Activated T-helper 1 cell treated with anti-CD3 and anti-CD28 coated beads, Interleukin-12 subunit alpha, Interleukin-12 subunit beta, Interleukin-2, Interleukin-4 antibody, amounts not matched to agents 30 ng/mL and 10 ng/mL and 1 ng/mL, durations not matched to agents 14 hours and 24 hours and 36 hours (primary cell): ENCODE measurements at places on chromosomes 1 and 21.

GRCh38 chr21:28308516-28308915 is 684.2 kb downstream of the LTN1 start:
- no peak for DNase-seq

GRCh38 chr1:25616095-25616986 is at the start of gene MAN1C1:
TSS of gene MAN1C1 (plus strand) at chr1:25616791. CDS start at chr1:25617798, 1,007 bp downstream.
- peak; percentile 76 for DNase-seq

GRCh38 chr1:150973258-150973835 is 1.3 kb downstream of the CERS2 start:
- DNase-seq, result peak; percentile 5

GRCh38 chr1:168829876-168830275 is 100.9 kb upstream of the DPT start:
- no peak for DNase-seq

- no peak for DNase-seq
Measured at GRCh38 chr1:227422581-227422980, 104.3 kb upstream of the CDC42BPA start.

GRCh38 chr1:231107600-231108326 is 54.1 kb upstream of the TRIM67 start:
- no peak for DNase-seq

- DNase-seq, result no peak
Measured at GRCh38 chr1:106571109-106571508, 485.4 kb upstream of the PRMT6 start.

GRCh38 chr1:63343922-63344321 is 21.6 kb downstream of the FOXD3 start:
- no peak for DNase-seq

GRCh38 chr1:102891868-102892625 is 216.3 kb downstream of the COL11A1 start:
- no peak for DNase-seq

- no peak for DNase-seq
Measured at GRCh38 chr1:15358565-15359133, 51.0 kb upstream of the EFHD2 start.

GRCh38 chr1:52182874-52183400 is 41.0 kb downstream of the ZFYVE9 start:
- DNase-seq, result no peak

- no peak for DNase-seq
Measured at GRCh38 chr1:152044386-152044785, 7.6 kb upstream of the S100A11 start.

DNA sequence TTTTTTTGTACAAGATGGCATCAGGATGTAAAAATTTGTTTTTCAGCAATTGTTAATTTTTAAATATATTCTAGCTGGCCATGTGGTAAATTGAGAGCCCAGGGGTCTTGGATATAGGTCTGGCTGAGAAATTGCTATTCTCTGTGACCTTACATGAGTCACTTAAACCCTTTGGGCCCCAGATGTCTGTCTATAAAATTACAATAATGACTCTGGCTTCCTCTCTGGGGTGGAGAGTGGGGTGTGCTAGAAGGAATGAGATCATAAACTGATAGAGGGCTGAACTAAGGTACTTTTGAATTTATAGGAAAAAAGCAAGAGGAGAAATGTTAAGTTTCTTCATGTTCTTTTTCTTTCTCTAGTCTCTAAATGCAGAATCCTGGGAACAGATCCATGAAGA is 12.4 kb upstream of the TCHH start:
- no peak for DNase-seq

DNA sequence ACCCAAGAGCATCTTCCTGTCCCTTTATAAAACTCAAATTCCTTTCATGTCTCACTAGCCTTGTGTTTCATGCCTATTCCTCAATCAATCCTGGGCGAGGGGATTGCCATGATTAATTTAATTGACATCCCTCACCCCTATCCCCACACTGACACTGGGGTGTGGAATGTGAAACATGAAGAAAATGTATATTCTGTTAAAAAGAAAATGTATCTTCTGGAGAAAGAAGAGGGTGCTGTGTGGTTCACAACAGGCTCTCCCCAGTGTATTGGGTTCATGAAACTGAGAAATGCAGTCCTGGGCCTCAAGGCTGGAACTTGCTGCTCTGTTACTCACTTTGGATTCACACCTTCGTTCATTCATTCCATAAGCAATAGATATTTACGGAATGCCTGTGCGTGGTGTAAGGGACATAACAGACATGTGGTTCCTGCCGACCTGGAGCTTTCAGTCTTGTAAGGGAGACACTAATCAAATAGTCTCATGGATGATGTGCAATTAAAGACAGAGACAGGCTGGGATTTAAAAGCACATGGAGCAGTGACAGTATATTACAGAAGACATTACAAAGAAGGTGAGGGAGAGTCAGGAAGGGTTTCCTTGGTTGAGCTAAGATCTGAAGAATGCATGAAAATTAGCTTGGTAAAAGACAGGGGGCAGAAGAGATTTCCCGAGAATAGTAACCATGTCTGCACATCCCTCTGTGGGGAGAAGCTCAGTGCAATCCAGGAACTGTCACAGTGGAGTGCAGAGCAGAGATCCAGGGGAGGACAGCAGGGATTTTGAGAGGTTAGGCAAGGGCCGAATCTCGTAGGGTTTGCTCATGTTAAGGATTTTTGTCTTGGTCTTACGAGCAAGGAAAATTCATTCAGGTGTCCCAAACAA is 32.1 kb downstream of the SERTAD4 start:
- no peak for DNase-seq

DNA sequence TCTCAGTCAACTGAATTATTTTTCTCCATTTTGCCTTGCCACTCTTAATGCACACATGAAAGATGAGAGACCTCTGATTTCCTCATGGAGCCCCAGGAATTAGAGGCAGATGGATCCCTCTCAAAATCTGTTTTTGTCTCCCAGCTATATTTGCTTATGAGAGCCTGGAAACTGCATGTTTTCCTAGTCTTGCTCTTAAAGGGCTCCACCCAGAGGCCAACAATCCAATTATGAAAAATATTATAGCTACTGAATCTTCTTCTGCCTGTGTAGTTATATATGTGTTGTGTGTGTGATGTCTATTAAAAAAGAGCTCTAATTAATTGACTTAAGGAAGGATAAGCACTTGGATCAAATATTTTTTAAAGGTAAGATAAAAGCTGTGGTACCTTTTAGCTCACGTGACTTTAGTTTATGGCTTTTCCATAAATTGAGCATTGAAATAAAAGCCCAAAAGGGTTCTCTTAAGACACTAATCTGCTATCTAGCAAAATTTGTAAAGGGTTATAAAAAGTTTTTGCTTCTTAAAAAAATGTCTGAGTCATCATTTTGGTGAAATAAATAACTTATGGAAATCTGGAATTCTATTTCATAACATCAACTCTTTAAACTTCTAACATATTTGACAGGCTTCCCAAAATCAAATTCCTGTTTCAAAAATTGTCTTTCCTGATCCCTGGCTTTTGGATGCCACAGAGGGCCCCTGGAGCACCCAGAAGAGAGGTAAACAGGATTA is 31.2 kb upstream of the TSPEAR start:
- no peak for DNase-seq

DNA sequence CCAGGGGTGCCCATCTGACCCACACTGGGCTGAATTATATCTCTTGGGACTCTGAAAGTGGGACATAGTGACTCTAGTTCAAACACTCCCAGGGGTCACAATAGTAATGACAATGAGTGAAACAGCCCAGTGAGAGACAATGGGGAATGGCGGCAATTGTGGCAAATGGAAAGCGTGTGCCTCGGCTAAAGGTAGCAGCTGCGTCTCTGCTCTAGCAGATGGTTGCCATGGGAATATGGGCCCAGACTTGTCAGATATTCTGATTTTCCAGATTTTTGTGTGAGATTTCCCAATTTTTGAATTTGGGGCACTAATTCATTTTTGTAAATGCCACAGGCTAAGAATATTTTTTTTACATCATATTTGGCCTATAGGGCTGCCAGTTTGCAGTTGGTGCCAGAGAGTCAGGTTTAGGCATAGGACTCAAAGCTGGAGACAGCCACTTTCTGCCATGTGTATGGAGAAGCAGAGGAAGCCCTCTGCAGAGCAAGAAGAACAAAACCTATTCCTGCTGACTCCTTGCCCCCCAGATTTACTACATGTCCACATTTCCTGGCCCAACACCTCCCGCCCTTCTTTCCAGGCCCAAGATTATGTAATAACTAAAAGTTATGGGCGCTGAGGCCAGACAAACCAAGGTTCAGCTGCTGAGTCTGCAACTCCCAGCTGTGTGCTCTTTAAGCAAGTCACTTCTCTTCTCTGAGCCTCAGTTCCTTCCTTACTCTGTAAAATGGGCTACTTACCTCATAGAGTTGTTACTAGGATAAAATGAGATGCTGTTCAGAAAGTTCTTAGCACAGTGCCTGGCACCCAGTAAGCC is 21.6 kb upstream of the PTP4A2 start:
- no peak for DNase-seq

- DNase-seq, result no peak
Measured at GRCh38 chr1:24349891-24350290, 30.7 kb downstream of the GRHL3 start.

GRCh38 chr1:235888119-235888643 is 21.5 kb upstream of the LYST start:
- DNase-seq, result peak; percentile 56

DNA sequence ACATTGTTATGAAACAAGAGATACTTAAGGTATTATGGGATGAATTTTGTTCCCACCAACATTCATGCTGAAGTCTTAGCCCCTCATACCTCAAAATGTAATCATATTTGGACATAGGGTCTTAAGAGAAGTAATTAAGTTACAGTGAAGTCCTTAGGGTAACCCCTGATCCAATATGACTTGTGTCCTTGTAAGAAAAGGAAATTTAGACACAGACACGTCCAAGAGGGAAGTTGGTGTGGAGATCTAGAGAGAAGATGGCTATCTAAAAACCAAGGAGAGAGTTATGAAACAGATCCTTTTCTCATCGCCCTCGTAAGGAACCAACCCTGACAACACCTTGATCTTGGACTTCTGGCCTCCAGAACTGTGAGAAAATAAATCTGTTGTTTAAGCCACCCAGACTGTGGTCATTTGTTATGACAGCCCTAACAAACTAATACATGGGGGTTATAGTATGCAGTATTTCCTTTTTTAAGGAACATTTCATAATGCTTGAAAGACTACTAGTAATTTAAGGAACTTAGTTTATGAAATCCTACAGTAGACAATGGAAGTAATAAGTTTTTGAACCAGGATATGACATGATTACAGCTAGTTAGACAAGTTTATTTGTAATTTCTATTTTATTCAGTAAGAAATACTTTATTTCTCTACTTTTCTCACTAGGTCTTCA is 875.5 kb upstream of the ADGRL2 start:
- no peak for DNase-seq

- no peak for DNase-seq
Measured at GRCh38 chr1:218809625-218810024, 364.1 kb upstream of the LYPLAL1 start.

DNA sequence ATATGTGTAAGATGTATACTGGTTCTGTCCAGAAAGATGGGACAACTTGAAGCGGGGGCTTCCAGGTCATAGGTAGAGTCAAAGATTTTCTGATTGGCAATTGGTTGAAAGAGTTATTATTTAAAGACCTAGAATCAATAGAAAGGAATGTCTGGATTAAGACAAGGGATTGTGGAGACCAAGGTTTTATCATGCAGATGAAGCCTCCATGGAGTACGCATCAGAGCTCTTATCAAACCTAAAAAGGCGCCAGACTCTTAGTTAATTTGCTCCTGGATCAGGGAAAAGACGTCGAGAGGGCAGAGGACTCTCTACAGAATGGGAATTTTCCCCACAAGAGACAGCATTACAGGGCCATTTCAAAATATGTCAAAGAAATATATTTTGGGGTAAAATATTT is 23.7 kb upstream of the ETV3 start:
- no peak for DNase-seq

DNA sequence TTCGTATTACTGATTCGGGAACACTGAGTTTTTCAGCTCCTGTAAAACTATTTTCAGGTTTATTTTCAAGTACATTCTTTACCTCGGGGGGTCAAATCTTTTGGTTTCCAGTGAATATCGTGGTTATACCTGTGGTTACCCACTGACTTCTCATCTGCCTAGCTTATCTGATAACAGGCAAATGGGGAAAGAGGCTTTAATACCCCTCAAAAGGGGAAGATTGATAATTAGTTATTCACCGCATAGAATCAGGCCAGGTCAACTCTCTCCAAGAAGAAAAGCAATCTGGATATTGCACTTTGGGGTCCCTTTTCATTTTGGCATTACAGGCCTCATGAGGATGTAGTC is 23.0 kb downstream of the RUNX1 start:
- DNase-seq, result no peak

DNA sequence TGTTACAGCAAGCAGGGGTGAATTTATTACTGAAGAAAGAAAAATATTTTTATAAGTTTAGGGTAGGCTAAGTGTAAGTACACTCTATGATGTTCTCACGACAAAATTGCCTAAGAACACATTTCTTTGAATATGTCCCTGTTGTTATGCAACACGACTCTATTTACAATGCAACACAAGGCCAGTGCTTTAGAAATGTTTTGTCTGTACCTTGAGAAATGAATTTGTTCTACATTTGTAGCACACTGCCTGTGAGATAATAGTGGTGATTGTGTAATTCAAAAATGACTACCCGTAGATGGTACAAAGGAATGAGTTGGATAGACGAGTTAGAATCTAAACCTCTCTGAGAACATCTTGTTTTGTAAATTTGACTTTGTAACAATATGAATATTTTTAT is 63.7 kb upstream of the IGSF5 start:
- no peak for DNase-seq

GRCh38 chr1:5943343-5944124 is 48.7 kb downstream of the NPHP4 start:
- DNase-seq, result no peak

DNA sequence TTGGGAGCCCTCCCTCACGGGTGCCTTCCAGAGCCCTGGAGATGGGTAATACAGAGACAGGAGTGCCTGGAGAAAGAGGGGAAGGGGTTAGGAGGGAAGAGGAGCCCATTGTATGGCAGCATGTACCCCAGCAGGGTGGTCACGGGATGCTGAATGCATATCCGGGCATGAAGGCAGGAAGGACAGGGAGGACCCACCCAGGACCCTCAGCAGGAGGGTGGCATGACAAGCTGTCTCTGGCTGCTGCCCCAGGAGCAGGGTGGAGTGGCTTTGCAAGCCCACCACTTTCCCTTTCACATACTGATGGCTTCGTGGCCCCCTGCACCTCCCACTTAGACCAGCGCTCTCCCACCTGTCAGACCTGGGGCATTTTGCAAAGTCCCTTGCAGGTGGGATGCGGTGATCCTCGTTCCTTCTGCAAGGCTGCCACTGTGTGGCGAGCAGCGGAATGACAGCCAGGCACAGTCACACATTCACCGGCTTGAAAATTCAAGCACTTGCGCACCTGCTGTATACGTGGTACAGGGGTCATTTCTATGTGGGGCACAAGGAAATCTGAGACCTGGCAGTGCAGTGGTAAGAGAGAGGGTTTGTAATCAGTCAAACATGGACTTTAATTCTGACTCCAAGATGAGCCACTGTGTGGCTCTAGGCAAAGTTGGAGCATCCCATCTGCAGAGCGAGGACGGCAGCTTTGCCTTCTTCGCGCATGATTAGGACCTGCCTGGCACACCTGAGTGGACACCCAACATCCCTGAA is 53.2 kb upstream of the TMEM51 start:
- peak; percentile 41 for DNase-seq
